Activated naive CD4-positive, alpha-beta T cell (primary cell): ENCODE measurements at places on chromosomes 1 and 21.

DNA sequence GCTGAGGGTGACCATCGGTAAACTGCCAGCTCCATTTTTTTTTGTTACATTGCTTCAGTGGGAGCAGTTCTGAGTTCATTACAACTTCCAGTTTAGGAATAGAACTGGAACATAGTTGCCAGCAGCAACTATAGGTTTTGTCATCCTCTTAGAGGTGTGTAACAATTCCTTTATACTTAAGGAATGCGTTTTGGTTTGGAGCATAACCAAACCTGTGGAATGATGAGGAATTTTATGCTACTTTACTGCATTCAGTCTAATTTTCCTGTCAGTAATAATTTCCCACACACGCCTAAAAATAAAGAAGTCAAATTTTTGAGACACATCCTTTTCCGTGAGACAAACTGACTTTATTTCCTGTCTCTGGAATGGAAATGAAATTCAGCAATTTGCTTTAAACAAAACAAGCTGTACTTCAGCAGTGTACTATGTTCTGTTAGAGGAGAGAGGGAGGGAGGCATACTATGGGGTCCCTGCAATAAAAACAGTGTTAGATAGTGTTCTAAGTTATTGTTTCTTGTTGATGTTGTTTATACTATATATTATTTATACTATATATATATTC lies 4.8 kb upstream of the AMPD1 start:
- no peak for DNase-seq

DNA sequence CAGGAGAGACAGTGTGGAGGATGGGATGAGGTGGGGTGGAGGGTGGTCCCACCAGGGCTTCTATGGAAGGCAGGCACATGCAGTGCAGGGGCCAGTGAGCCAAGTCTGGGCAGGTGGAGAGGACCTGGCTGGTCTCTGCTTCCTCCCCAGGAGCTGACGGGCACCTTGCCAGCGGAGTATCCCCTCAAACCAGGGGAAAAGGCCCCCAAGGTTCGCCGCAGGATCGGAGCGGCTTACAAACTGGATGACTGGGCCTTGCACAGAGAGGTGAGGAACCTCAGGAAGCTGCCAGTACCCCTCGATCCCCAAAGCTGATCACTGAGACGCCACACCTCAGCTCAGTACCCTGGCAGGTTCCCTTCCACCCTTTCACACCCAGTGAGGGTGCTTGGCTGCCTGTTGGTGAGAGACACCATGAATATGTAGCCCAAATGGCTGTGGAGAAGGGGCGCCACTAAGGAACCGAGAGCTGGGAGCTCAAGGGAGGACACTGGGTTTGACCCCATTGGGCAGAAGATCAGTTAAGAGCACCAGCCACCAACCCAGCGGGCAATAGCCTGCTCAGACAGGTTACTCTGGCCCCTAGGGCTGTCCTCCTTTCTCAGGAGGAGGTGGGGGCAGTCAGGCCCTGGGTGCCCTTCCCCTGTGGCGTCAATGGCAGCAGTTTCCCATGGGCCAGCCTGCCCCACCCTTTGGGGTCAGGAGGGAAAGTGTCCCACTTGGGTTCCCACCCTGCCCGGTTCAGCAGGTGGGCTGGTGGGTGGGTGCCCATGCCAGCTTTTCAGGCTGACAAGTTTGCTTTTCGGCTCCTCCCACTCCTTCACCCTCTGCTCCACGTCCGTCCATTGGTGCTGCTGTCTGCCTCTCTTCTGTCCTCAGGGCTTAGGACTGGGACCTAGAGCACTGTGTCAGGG lies 5.5 kb downstream of the INAVA start:
- no peak for DNase-seq

- no peak for DNase-seq
These were observed 117.3 kb downstream of the UCHL5 start for GRCh38 chr1:192941722-192942411.

- DNase-seq, result no peak
These were observed 431.1 kb upstream of the VAMP3 start for GRCh38 chr1:7339953-7340352.

GRCh38 chr1:200152336-200152735 lies 124.8 kb downstream of the NR5A2 start:
- no peak for DNase-seq

DNA sequence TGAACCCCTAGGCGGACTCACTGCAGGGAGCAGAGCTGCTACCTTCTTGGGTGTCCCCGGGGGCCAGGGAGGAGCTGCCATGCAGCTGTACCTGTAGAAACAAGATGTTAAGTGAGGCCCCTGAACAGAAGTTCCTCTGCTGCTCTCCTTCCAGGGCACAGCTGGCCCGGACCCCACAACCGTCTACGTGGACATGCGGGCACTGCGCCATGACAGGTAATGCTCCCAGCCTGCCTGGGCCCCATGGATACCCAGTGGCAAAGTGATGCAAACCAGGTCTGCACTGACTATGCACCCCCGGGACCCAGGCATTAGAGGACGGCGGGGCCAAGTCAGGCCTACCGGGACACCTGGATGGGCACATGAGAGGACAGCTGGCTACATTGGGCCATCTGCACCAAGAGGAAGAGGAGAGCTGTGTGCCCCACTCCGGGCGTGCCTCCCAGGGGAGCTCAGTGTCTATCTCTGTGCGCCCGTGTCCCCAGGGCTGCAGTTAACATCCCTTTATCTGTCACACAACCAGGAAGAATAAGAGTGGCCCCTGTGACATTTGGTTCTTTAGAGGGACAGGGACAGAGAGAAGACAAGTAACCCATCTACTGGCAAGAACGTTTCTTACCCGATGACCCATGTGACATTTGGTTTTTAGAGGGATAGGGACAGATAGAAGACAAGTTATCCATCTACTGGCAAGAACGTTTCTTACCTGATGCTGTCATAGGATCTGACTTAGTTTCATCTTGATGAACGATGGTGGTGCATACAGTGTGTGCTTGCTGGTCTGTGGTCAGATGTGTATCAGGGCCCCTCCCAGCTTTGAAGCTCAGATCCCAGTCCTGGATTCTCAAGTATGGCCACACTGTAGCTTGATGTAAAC lies 44.1 kb downstream of the S100B start:
- DNase-seq, result no peak

- no peak for DNase-seq
These were observed 29.0 kb upstream of the PPM1J start for GRCh38 chr1:112744009-112744578.

DNA sequence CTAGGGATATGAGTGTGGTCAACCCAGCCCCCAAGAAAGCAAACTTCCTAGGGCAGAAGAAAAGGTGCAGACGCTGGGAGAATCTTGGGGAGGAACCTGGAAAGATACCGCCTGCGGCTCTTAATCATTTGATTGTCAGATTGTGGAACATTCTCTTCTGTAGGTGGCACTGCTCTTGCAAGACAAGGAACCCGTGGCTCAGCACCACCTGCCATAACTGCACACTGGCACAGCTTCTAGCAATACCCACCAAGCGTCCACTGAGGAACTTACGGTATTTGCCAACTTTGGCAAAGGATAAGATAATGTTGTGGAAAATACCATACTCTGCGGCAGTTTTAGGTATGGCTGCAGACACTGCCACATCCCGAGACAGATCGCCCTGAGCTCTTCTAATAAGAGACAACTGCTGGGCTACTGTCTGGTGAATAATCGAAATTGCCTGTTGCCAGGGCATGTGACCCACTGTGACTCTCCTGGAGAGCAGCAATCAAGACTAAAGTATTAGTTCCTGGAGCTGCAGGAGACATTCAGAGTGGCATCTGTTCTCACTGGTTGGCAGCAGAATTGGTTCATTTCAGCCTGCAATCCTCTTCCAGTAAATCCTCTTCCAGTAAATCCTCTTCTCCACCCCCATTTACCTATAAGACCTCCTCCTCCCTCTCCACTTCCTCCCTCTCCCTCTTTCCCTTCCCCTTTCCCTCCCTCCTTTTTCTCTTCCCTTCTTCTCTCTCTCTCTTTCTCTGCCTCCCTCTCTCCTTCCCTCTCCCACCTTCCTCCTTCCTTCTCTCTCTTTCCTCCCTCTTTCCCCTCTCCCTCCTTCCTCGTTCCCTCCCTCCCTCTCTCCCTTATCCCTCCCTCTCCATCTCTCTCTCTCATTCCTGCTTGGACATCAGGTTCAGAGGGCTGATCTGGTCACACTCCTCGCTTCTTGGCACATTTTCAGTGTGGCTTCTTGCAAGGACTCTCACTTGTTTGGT lies 49.7 kb upstream of the B3GALT5 start:
- DNase-seq, result no peak

- no peak for DNase-seq
These were observed 1.2 kb downstream of the ELK4 start for GRCh38 chr1:205630651-205631009.

DNA sequence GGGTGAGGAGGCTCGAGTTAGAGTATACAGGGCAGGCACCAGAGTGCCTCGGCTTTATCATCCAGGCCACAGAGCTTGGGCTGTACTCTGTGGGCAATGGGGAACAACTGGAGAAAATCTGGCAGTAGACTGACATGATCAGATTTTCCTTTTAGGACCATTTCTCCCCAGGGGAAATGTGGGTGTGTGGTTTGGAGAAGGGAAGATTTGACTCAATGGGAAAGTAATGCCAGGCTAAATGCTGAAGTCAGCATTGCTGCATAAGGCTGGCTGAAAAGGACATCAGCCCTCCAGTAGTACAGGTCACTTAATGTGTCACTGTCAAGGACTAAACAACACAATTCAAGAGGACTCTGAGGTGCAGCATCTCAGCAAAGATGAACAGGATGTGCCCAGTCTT lies 5.0 kb downstream of the FYB2 start:
- no peak for DNase-seq

DNA sequence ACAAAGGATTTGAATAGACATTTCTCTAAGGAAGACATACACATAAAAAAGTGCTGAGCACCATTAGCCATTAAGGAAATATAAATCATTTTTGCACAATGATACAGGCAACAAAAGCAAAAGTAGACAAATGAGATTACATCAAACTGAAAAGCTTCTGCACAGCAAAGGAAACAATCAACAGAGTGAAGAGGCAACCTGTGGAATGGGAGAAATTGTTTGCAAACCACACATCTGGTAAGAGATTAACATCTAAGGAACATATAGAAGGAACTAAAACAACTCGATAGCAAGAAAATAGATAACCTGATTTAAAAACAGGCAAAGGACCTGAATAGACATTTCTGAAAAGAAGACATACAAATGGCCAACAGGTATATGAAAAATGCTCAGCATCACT lies 57.5 kb downstream of the ZSCAN20 start:
- DNase-seq, result no peak

DNA sequence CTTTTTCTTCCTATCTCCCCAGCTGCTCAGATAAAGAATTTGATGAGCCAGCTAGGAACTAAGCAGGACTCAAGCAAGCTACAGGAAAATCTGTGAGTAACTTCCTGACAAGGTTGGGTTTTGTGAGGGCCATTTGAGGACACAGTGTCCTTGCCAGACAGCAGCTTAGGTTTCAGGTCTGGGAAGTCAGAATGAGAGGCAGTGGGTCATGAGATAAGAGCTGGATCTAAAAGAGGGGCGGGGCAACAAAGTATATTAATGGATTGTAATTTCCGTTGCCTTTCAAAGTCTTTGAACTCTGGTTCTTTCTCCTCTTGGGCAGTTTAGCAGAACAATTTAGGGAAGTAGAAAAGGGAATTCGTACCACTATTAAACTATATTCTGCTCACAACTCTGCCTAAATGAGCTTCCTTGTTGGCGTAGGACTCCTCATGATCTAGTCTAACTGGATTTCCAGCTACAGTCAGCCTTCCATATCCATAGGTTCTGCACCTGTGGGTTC lies 16.6 kb downstream of the STX12 start:
- no peak for DNase-seq

GRCh38 chr21:38804789-38805327 lies 871 bp upstream of the ETS2 start:
- no peak for DNase-seq

DNA sequence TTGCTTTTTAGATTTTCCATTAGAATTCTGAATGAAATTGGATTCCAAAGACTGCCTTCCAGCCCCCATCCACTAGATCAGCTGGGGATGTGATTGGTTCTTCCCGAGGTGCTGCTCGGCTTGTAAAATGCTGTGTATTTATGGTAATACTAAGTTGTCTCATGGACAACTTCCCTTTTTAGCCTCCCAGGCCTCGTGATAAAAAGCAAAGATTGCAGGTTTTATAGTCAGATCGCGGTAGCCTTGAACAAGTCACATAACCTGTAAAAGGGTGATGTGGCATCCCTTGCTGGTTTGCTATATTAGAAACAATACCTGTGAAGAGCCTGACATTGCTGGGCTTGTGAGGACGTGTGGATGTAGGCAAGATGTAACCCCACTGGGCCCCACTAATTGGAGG lies 10.4 kb downstream of the MUL1 start:
- DNase-seq, result no peak

DNA sequence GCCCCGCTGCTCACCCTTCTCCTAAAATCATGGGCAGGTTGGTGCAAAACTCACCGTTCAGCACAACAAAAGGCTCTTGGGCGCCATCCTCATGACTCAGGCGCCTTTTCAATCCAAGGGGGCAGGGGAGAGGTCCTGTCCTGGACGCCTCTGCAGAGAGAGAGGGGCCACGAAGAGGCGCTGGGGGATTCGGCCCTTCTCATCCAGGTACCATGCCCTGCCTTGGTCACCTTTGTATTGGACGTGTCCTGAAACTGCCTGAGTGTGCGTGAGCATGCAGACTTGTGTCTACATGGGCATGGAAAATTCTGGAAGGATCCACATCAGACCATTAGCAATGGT lies 53.5 kb downstream of the SLC37A1 start:
- DNase-seq, result no peak
